ENCODE measurements at places on chromosomes 3 and 15.

DNA sequence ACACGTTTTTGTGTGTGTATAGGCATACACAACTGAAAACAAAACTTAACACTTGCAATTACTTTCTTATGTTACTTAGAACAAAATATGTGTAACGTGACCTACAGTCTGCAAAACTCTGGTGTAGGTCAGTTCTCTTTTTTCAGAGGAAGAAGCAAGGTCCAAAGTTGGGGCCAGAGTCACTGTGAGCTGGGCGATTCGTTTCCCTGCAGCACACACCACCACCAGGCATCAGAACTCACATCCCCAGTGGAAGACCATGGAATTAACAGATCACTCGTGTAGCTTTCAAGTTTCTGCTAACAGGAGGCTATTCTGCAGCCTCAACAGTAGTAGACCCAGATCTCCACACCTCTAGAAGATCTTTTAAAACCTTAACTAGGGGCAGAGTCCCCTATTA is 25.8 kb downstream of the ANP32A start:
- DNase-seq = no peak

DNA sequence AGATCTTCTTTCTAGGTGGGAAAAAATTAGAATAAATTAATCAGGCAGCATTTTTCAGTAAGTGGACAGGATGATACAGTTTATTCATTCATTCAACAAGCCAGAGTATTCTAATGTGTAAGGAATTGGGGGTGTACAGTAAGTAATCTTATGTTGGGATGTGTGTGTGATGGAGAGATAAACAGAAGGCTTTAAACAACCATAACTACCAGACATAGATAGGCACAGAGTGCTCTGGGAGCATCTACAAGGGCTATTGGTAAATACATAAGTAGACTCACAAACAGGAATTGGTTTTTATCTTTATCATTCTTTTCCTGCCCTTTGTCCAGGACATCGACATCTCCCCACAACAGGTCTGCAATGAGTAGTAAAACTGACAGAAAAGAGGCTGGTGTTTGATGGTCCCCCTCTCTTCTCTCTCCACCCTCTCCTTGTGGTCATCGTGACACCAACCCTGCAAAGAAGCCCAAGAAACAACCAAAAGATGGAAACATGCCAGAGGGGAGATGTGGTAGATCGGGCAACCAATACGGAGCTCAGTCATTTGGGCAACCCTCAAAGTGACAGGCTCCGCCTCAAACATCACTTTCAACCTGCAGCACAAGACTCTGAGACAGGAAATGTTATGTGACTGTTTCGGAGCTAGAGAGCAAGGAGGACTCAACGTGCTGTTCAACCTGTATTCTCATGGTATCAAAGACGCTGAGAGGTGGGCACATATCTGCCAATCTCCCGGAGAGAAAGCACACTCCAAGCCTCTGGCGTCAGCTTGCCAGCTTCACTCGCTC is 28.7 kb upstream of the B3GNT5 start:
- DNase-seq = no peak

DNA sequence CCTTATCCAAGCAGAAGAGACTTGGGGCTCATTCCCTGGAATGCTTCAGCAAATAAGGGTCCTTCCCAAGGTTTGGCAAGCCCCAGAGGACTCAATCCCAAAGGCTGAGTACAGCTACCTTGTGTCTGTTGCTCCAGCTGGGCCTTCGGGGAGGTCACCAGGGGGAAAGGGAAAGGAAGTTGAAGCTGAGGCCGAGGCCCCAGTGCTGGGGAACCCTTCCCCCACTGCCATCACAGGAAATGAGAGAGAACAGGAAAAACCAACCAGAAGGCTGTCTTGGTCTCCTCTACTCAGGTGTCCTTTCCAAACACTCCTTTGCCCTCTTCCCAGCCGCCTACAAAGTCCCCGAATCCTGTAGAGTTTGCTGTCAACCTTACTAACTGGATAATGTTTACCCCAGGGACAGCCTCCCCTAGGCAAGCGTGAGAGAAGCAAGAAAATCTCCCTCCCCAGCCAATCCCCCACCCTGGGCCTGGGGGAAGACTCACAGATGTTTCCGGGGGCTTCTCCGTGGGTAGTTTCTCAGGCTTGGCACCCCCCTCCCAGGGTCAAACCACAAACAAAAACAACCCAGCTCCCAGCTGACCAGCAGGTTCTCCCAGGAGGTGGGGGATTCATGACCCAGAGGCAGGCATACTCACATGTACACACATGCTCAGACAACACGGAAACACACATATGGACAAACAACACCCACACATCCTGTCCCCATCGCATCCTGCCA is 5.5 kb downstream of the CSRNP1 start:
- no peak for DNase-seq

DNA sequence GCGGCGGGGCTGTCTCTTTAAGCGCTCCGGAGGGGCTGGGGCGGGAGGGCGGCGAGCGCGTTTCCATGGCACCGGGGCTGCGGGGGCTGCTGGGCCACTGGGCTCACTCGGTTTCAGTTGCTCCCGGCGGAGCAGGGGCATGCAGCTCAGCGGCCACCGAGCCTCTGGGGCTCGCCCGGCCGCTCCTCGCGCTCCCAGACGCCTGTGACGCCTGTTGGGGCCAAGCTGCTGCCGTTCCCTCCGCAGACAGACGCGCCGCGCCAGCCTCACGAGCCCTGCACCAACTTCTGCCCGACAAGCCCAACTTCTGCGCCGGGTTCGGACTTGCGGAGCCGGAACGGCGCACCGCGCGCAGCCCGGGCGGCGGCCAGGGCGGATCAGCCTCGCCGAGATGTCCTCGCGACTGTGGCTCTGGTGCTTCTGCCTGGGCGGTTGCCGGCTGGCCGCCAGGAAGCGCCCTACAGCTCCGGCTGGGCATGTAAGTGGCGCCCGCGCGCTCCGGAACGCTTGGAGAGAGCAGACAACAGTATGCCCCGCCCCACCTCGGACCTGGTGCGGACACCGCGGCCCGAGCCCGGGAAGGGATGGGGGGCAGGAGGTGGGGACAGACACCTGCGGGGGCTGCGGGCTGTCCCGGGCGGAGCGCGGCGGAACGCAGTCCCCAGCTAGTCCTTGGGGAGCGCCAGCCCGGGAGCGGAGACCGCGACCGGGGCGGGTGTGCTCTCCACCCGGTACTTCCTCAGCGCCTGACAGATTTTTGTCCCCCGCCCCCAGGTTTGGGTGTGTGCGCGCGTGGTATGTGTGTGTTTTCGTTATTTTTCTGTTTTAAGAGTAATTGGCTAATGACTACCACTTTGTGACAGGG is 154.1 kb upstream of the GOLIM4 start:
- DNase-seq = peak; percentile 90

DNA sequence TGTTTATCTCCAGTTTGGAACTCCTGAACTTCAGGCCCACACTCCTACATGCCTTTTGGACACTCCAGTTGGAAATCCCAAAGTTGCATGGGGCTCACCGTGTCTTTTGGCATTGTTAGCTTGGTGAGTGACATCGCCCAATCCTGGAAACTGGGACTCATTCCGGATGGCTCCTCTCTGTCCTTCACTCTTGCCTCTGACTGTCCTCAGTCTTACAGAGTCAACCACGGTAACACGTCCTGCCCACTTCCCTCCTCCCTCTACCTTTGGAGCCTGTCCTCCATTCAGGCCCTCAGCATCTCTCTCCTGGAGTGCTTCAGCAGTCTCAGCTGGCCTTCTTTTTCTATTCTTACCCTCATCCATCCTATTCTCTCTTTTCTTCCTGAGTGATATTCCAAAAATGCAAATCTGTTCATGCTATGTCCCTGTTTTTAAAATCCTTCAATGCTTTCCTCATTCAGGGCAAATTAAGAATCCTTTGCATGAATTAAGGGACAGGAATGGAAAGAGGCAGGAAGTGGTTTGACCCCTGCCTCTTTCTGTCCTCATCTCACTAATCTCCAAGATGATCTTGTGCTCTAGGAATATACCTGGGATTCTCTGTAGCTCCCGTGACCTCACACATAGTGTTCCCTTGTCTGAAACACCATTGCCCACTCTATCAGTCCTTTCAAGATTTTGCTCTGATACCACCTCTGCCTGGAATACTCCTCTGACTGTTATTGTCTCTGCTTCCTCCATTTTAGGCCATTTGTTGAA is 42.5 kb downstream of the LPP start:
- no peak for DNase-seq

- no peak for DNase-seq
Measured at GRCh38 chr3:141979050-141979671, 102.7 kb downstream of the ATP1B3 start.

- no peak for DNase-seq
Measured at GRCh38 chr3:142053244-142053643, 96.1 kb downstream of the TFDP2 start.

- no peak for DNase-seq
Measured at GRCh38 chr3:183533412-183534132, 21.9 kb downstream of the KLHL6 start.

All from NCI-H1105 treated with DMSO at 0.1 percent for 48 hours (cell line).